ENCODE measurements at places on chromosomes 16 and 17. TPM values are rescaled to one million over a fixed set of nuclear protein-coding genes. Genes with fewer than 3 reads are reported as not detected.
A peak's percentile ranks its signal among the peaks of the same experiment; 100 is the strongest.

GRCh38 chr16:66525396-66526180 lies 24.3 kb downstream of the TK2 start:
- no peak for DNase-seq

- peak; percentile 32 for DNase-seq
These were observed 7.0 kb downstream of the KRT14 start for GRCh38 chr17:41579484-41580243.

- DNase-seq = no peak
These were observed 36.7 kb downstream of the CMIP start for GRCh38 chr16:81481207-81481821.

ARHGAP44 gene
- total RNA-seq = 5.8 TPM

REXO5 gene
- 5.6 TPM for total RNA-seq
